ENCODE measurements at places on chromosomes 5 and 9.

DNA sequence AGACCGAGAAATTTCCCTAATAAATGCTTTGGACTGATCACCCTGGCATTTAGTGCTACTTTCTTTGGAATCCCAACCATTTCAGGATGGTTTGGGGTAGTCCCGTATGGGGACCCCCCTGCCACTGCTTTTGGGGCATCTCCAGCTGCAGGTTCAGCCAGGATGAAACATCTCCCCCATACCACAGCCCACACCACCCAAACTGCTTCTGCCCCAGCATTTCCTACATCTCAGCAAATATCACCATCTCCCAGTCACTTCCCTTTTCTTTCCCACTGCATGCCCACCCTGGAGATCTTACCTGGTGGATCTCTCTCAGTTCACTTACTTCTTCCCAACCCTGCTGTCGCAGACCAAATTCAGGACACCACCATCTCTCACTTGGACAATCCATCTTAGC is 4.8 kb upstream of the P4HA2 start:
- DNase-seq: no peak

GRCh38 chr9:3746296-3747275 is 220.8 kb upstream of the RFX3 start:
- DNase-seq: peak; percentile 10

DNA sequence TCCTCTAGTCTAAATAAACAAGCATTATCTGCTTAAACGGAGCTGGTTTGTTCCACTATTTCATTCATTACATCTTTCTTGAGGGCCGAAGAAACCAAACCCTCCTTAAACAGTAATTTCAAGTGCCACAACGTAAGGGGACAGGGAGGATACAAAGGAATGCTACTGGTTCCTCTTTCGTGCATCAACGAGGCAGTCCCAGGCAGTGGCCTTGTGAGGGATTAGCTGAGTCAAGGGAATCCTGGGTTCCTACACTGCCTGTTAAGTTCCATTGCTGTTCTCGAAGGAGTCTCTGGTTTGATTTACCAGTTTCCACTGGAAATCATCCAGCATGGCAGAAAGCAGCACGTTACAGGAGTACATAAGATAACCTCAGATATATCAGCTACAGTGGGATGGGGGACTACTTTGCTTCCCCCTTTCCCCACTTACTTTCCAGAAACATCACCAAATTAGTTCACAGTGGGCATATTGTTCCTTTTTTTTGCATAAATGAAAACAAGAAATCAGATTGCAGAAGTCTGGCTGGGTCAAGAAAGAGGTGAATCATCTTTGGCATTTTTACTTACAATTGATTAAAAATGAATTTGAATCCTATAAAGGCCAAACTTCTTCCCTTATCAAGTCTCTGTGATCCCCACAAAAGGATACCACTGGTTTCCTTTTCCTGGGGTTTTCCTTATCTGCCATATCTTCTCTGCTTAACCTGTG is 2.5 kb upstream of the RANBP3L start:
- DNase-seq: no peak

GRCh38 chr5:137291031-137291430 is 208.1 kb downstream of the SPOCK1 start:
- no peak for DNase-seq

Measured in NK-92 treated with Interleukin-12 subunit alpha and Interleukin-12 subunit beta, amount 100 ng/mL, for 24 hours (cell line).